Fibroblast of upper back skin (primary cell): ENCODE measurements at places on chromosomes 5 and 9.

DNA sequence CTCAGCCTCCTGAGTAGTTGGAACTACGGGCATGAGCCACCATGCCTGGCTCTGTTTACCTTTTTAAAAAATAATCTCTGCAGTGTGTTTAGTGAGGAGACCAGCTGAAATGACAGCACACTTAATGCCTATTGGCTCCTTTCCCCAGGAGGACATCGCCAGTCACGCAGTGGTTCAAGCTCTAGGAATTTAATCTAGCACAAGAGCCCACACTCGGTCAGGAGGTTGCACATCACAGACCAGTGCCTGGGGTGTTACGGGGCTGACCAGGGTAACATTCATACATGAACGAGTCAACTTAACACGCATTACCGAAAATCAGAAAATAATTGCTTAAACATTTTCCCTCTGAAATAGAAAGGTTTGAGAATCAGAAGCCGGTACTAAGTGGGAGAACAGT lies 217.0 kb downstream of the GOLPH3 start:
- DNase-seq, result no peak

- DNase-seq, result no peak
Measured at GRCh38 chr5:176401281-176402205, 13.0 kb downstream of the HIGD2A start.

DNA sequence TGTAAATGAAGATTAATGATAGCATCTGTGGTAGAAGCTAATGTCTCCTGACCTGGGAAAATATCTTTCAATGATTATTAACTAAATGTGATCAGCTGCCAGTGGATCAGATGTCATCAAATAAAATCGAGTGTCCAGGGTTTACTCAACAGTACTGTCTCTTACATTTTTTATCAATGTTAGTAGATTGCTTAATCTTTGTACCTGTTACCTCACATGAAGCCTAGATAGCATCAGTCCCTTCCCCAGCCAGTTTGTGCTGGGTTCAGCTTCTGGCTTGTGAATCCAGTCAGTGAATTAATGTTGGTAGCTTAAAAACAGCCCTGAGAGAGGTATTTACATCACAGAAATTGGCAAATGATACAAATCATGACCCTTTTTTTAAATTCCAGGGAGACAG lies 134.4 kb downstream of the GHR start:
- no peak for DNase-seq

DNA sequence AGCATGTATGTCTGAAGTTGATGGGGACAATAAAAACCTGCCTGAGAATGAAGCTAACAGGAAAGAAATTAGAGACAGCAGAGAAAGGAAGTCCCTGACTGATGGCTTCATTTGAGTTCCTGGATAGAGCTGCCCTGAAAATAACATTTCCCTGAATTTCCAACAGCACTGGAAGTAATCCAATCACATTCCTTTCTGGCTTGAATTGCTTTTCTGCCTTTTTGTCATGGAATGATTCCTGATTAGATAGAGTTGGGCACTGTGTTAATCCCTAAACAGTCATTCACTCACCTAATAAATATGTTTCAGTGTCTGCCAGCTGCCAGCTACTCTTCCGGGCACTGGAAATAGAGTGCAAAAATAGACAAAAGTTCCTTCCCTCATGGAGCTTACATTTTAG lies 30.0 kb upstream of the SH3RF2 start:
- DNase-seq, result peak; percentile 48

- peak; percentile 9 for DNase-seq
Measured at GRCh38 chr5:116989995-116990394, 415.4 kb upstream of the SEMA6A start.
